ENCODE measurements at places on chromosomes 2 and 18.

GRCh38 chr2:191935247-191935646, 88.4 kb upstream of the CAVIN2 start:
- DNase-seq, result no peak

- no peak for DNase-seq
Observed at GRCh38 chr2:72892506-72893173, 5.4 kb downstream of the SPR start.

DNA sequence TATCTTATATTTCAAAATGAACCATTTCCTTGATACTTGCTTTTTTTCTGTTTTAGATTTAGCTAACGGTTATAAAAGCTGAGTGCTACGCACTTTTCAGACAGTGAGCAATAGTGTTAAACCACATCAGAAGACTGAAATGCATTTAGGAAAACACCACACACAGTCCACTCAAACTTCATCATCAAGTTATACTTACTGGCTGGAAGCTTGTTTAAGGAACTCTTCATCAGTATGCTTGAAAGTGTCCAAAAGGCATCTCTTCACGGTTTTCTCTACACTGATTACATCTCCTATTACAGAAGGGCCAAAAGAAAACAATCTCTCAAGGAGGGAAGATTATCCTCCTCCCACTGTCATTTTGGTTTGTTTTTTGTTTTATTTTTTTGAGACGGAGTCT, 19.7 kb downstream of the ILKAP start:
- no peak for DNase-seq

DNA sequence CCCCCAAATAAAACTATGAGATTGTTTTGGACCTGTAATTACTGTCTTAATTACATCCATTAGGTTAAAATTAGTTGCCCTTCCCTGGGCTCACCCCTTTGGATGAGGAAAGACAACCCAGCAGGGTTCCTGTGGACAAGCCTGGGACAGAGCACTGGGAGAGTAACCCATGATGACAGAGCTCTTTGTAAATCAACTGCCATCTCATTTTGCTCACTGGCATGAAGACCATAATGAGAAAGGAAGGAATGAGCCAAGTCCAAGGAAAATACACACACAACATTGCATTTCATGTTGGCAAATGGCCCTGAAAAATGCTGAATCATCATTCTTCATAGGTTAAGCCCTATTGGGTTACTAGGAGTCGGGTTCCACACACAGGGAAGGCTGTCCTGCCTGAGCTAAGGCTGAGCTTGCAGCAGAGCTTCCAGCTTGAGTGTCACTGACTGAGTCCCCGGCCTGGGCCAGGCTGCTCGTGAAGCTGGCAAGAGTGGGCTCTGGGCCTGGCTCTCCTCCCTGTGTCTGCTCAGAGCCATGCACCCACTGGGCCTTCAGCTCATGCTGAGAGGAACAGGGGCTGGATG, 94.1 kb upstream of the ACAA2 start:
- DNase-seq, result no peak

DNA sequence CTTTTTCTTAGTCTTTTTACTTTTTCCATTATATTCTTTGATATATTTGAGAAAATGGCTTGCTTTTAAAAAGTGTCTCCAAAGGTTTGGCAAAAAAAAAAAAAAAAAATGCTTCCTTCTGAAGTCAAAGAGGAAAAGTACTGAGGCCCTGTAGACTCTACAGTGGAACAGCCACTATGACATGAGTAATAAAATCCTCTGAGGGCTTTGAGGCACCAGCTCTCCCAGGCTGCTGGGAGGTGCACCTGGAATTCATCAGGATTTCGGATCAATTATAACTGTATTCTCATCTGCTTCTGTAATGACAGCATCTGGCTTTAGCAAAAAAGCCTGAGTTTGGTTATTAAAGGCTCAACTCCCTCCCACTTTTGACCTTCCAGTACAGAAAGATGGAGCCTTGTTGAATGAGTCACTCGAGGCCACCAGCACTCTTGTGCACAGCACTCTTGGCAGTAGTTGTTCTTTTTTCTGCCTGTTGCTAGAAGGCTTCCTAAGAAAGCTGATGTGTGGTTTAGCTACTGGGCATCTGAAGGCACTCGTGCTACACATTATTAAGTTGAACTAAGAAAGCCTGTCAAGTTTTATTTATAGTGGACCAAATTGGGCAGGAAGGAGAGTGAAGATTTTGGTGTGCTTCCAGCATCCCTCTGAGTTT, 131.3 kb downstream of the PRPF40A start:
- no peak for DNase-seq

DNA sequence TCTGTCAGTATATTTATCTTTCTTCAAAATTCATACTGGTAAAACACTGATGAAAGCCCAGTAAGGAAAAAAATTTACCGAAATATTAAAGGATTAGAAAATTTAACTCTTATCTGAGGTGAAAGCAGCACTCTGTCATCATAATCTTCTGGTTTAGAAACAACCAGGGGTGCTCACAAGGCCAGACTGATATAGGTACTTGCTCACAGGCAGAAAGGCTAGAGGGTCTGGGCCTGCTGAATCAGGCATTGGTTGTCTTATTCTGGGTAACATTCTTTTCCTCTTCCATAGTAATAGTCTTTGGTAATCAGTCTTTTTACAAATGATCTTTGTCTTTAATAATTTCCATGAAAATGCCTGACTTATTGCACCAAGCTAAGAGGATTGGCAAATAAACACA, 221.4 kb upstream of the TFPI start:
- no peak for DNase-seq

GRCh38 chr2:111923276-111923804, 24.9 kb downstream of the MERTK start:
- DNase-seq, result no peak

DNA sequence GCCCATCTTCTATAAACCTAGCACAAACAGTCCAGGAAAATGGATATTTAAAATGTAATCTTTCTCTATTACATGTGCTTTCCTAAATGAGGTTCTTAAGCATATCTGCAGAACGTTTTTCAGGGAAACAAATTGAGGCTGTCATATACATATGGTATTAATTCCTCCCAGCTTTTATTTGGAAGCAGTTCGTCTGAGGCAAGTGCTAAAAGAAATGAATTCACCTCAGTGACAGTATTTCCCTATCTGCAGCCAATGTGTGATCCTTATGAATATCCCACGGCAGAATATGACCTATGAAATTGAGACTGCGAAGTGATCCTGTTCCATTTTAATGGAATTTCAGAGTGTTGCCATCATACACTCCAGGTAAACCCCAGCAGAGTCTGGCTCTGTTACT, 7.1 kb downstream of the MYOM1 start:
- no peak for DNase-seq

DNA sequence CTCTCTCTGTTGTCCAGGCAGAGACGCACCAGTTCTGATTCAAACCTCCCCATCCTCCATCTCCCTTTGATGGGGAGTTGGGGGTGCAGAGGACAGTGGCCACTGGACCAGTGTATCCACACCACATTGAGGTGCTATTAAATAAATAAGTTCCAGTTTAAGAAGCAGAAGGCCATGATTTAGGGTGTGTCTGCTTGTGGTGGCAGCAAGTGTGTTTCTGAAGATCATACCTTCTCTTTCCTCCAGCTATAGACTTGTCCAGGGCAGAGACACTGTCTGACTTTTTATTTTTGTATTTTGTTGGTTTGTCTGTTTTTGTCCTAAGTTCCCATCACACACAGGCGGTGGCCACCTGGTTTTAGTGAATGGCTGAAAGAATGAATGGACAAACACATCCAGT, 16.5 kb upstream of the INO80C start:
- DNase-seq, result no peak

DNA sequence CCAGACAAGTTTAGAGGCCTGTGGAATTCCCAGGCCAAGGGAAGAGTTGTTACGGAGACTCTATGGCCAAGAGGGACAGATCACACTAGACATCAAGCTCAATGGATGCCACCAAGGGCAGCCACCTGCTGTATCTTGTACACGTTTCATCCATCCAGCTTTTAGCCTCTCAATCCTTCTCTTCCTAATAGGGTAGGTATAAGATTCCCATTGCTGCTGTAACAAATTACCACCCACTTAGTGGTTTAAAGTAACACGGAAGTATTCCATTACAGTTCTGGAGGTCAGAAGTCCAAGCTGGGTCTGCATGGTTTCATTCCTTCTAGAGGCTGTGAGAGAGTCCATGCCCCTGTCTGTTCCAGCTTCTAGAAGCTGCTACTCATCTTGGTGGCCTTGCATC, 87.8 kb downstream of the GBX2 start:
- DNase-seq, result no peak

DNA sequence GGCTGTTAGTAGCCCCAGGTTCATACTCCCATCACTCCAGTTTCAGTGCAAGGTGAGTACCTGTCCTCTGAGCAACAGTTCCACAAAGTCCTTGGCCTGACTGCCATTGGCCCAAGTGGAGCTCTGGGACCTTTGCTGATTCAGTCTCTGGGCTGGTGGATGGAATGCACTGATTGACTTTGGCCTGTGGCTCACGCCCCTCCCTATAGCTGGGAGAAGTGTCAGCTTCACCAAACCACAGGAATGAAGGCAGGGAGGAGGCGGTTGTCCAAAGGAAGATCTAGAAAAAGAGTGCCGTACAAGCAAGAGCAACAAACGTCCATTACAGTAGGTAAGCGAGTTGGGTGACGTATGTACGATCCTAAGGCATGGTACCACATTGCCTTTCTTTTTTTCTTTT, 34.0 kb downstream of the QPCT start:
- no peak for DNase-seq

DNA sequence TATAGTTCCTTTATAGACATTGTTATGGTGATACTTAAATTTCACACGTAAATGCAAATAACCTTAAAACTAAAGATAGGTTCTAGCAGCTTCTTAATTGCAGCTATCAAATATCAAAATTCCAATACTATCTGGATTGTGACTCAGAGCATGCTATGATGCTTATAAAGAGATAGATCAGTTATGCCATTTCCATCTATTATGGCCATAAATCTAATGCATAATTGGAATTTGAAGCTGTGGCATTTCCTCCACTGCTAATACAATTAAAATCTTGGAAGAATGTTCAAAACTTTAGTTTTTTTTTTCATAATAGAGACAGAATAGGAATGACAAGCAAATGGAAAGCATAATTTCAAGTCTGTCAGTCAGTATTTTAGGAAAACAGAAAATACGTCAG, 220.8 kb upstream of the GALNT5 start:
- DNase-seq, result no peak

GRCh38 chr18:39506581-39507330, 1941.2 kb upstream of the CELF4 start:
- DNase-seq, result no peak

GRCh38 chr2:151760139-151760650, 25.9 kb upstream of the NEB start:
- DNase-seq, result no peak

DNA sequence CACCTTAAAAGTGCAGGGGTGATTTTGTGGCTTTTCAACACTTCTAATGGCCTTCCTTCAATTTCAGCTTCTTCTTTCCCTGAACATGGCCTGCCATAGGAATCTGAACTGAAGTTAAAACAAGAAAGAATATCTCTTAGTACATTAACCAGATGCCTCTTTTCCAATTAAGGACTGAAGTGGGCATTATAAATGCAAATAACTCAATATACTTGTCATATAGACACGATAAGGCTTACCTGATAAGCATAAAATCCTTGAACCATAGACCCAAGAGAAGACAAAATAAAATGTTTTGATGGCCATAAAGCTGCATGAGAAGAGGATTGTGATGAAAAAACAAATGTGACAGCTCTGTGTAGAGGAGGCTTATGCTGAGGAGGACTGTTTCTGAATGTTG, 173.1 kb downstream of the MC4R start:
- no peak for DNase-seq

DNA sequence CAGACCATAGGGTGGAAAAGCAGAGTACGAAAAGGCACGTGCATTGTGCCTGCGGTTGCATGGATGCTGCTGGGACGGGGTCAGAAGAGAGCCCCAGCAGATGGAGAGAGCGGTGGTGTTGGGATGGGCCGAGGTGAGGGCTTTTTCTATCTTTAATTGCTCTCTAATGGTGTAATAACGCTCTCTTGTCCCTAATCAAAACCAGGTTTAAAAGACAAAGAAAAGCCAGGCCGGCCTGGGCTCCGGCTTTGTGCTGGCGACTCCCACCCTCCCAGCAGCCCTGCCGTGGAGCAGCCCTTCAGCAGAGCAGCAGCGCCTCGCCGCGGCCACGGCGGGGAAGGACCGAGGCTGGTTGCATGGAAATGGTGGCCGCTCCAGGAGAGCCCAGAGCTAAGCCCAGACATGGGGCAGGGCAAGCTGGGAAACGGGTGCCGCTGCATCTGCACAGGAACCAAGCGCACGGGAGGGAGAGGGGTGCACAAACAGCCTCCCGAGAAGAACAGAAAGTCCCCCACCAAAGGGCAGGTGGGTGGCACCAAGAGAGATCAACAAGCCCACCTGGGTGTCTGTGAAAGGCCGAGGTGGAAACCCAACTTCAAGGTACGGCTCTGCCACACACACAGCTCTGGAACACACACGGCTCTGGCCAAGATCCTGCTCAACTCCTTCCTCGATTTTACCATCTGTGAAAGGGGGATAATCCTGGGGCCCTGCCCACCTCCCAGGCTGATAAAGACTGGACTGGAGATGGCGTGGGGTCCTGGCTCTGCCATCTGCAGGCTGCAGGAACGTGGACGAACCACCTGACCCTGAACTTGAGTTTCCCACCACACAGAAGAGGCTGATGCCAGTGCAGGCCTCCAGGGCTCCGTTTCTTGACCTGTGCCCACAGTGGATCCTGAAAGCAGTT, 15.0 kb downstream of the HS1BP3 start:
- DNase-seq, result no peak

GRCh38 chr2:70778676-70779075, 10.7 kb upstream of the ADD2 start:
- DNase-seq, result no peak

DNA sequence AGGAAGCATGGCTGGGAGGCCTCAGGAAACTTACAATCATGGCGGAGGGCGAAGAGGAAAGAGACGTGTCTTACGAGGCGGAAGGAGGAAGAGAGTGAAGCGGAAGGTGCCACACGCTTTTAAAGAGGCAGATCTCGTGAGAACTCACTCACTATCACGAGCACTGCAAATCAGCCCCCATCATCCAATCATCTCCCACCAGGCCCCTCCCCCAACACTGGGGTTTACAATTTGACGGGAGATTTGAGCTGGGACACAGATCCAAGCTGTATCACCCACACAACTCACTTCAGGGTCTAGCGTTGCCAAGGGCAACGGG, 5.1 kb upstream of the BOK start:
- DNase-seq, result no peak

DNA sequence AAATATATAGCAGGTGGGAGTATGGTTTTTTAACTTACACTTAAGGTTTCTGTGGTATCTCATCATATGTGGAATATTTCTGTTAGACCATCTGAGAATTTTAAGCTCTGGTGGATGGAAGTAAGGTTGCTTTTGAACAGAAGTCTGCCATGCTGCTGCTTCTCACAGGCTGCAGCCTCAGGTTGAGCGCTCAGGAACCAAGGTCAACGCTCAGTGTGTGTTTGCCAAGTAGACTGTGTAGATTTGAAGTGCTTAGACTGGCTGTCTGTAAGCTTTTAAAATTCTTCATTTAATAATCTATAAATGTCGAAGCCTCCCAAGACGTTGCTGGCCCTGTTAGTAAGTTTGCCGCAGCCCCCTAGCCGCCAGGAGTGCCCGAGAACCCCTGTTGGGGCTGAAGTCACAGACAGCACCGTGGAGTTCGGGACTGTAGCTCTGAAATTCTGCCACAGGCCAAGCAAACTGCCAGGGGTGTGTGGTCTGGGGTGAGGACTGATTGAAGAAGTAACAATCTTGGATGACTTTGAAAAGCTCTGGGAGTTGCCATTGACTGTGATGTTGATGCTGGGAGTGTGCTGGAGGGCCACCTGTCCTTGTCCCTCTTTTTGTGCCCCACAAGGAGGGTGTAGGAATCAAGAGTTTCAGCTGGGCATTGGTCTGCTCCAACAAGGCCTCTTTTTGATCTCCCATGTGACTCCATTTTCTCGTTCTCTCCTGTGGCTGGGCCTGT, 26.9 kb downstream of the INPP4A start:
- DNase-seq, result no peak
